HFFc6 (cell line): ENCODE measurements at places on chromosomes 4 and X. TPM values are rescaled to one million over a fixed set of nuclear protein-coding genes. Genes with fewer than 3 reads are reported as not detected.
A peak's percentile ranks its signal among the peaks of the same experiment; 100 is the strongest.

The RTL5 gene
- 1.7 to 2.2 TPM (median 1.8 TPM) in 3 replicates for total RNA-seq

DNA sequence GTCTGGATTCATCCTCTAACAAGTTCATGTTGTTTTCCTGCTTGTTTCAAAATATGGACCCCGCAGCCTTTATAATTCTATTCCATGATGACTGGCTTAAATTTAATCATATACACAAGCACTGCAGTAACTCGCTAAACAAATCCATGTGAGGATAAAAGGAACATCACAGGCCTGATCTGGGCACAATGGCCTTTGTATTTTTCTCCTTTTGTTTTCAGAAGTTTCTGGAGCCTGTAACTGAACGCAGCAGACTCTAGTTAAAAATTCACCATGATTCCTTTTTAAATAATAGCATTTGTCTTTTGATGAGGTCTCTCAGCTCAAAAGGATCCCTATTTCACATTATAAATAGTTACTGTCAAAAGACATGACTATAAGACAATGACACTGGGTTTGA, 30.2 kb upstream of the TMEM184C start:
- no peak for DNase-seq
- peaks cover 61% of the 10 kb centered on the region for H3K4me1 ChIP-seq
- peak overlapping the region; percentile 35 for H3K4me3 ChIP-seq
- H3K27ac ChIP-seq: peak overlapping the region; percentile 44
- H3K36me3 ChIP-seq: peaks cover 5% of the 10 kb centered on the region; the same call in 1 of the 2 replicates

DNA sequence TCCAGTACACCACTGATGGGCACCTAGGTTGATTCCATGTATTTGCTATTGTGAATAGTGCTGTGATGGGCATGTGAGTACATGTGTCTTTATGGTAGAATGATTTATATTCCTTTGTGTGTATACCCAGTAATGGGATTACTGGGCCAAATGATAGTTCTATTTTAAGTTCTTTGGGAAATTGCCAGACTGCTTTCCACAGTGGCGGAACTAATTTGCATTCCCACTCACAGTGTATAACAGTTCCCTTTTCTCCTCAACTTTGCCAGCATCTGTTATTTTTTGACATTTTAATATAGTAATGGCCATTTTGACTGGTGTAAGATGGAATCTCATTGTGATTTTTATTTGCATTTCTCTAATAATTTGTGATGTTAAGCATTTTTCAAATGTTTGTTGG, 25.9 kb downstream of the CC2D2A start:
- H3K27me3 ChIP-seq: peaks cover 6% of the 10 kb centered on the region
- H3K36me3 ChIP-seq: peaks cover 37% of the 10 kb centered on the region
- no peak overlapping the region for H3K27ac ChIP-seq
- DNase-seq: no peak
- H3K4me3 ChIP-seq: no peak overlapping the region

DNA sequence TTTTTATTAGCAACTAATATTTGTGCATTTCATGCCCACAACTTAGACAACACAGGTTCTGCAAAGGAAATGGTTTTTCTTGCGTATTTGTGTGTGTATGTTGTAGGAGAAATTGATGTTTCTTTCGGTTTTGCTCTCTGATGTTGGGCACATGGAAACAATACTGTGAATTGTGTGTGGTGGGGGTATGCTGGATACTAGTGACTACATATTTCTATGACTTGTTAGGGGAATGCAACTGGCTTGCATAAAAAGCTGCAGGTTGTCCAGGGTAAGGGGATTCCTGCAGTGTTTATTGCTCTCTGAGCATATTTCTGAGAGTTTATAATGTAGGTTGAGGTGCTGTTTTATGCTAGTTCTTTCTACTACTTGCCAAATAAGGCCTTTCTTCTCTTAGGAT, 11.6 kb downstream of the DLG3 start:
- H3K27ac ChIP-seq: no peak overlapping the region; the same call in 1 of the 2 replicates
- H3K4me1 ChIP-seq: peaks cover 25% of the 10 kb centered on the region
- no peaks in the 10 kb centered on the region; the same call in none of the 2 replicates for H3K27me3 ChIP-seq
- DNase-seq: no peak
- peak overlapping the region; percentile 73 for H3K4me3 ChIP-seq

The ADH6 gene
- total RNA-seq: not detected in 2 replicates

The PCDH10 gene
- total RNA-seq: 25.2 to 141 TPM (median 102 TPM) in 3 replicates

The PNMA5 gene
- total RNA-seq: not detected in 3 replicates

DNA sequence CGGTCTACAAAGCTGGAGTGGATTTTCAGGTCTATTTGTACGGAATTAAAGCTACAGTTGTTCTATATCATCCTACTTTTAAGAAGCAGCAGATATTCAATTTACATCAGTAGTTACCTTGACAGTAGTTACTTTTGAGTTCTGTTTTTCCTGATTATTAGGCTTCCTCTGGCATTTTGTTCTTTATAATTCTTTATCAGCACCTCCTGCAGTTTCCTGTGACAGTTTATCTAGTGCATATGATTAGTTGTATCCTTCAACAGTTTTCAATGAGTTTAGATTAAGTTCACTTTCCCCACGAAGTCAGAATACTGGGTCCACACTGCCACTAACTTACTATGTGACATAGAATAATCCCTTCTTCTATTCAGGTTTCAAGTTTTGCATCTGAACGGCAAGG, 71.7 kb downstream of the IDS start:
- no peak overlapping the region for H3K27ac ChIP-seq

- no peak overlapping the region for H3K27ac ChIP-seq
- no peaks in the 10 kb centered on the region for H3K36me3 ChIP-seq
- H3K4me3 ChIP-seq: no peak overlapping the region
- H3K4me1 ChIP-seq: no peaks in the 10 kb centered on the region
- DNase-seq: no peak
- peaks cover 2% of the 10 kb centered on the region; the same call in 1 of the 2 replicates for H3K27me3 ChIP-seq
Measured at GRCh38 chrX:129632443-129632842, 22.3 kb downstream of the APLN start.

DNA sequence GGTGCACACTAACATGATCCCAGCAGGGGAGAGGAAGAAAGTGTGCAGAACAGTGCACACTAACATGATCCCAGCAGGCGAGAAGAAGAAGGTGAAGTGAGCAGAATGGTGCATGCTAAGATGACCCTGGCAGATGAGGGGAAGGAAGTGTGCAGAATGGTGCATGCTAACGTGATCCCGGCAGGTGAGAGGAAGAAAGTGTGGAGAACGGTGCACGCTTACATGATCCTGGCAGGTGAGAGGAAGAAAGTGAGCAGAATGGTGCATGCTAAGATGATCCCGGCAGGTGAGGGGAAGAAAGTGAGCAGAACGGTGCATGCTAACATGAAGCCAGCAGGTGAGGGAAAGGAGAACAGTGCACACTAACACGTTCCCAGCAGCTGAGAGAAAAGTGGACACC, 83.7 kb downstream of the ACOX3 start:
- no peaks in the 10 kb centered on the region for H3K36me3 ChIP-seq
- DNase-seq: no peak
- H3K4me1 ChIP-seq: peaks cover 24% of the 10 kb centered on the region
- no peak overlapping the region for H3K27ac ChIP-seq
- H3K4me3 ChIP-seq: no peak overlapping the region
- peaks cover 28% of the 10 kb centered on the region for H3K27me3 ChIP-seq

GRCh38 chrX:131802836-131803626, 220.1 kb upstream of the STK26 start:
- H3K36me3 ChIP-seq: no peaks in the 10 kb centered on the region
- H3K4me1 ChIP-seq: peaks cover 19% of the 10 kb centered on the region; the same call in 1 of the 2 replicates
- no peaks in the 10 kb centered on the region for H3K27me3 ChIP-seq
- no peak for DNase-seq
- H3K4me3 ChIP-seq: peak overlapping the region; percentile 39; the same call in 1 of the 2 replicates

- H3K27ac ChIP-seq: no peak overlapping the region
- no peak overlapping the region for H3K4me3 ChIP-seq
- no peaks in the 10 kb centered on the region; the same call in 1 of the 2 replicates for H3K27me3 ChIP-seq
- no peaks in the 10 kb centered on the region for H3K36me3 ChIP-seq
- DNase-seq: no peak
Measured at GRCh38 chrX:12891915-12892506, 14.4 kb upstream of the TLR8 start.

DNA sequence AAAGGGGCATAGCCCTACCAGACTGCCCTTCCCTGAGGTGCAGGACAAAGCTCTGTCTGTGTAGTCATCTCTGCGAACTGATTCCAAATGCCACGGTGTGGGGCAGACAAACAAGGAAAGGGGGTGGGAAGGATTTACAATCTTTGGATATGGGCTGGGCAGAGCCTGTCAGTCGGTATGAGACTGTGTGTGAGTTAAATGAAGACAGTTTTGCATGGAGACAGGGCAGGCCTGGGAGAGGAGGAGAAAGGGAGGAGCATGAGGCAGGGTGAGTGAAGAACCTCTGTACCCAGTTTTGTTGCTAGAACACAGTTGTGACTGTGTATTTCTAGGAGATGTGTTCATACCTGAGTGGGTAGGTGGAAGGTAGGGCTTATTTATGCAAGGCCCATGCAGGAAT, 59.4 kb upstream of the MSN start:
- DNase-seq: no peak
- H3K27me3 ChIP-seq: no peaks in the 10 kb centered on the region
- no peak overlapping the region for H3K27ac ChIP-seq
- no peak overlapping the region for H3K4me3 ChIP-seq
- H3K4me1 ChIP-seq: peaks cover 38% of the 10 kb centered on the region

GRCh38 chrX:155715141-155715540, 102.4 kb upstream of the TMLHE start:
- DNase-seq: no peak
- no peaks in the 10 kb centered on the region for H3K36me3 ChIP-seq
- no peaks in the 10 kb centered on the region for H3K4me1 ChIP-seq
- no peak overlapping the region for H3K27ac ChIP-seq
- H3K4me3 ChIP-seq: no peak overlapping the region

DNA sequence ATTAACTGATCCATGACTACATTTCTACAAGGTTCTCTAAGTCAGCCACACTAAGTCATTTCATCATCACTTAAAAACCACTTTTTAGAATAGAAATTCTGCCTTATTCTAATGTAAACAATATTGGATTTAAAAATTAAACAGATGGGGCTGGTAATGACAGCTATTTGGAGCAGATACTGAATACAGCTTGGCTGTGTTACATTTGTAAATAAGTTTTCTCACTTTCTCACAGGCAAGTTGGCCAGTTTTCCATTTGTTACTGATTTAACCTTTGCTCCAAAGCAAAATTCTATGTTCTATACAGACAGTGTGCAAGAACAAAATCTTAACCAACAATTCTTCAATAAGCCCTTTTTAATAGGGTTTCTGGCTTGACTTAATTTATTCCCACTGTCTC, 370.7 kb downstream of the GRIA2 start:
- DNase-seq: no peak
- no peaks in the 10 kb centered on the region for H3K36me3 ChIP-seq
- no peak overlapping the region for H3K4me3 ChIP-seq
- no peak overlapping the region for H3K27ac ChIP-seq
- H3K27me3 ChIP-seq: no peaks in the 10 kb centered on the region

The PRDX4 gene
- total RNA-seq: 138 to 144 TPM (median 139 TPM) in 3 replicates

DNA sequence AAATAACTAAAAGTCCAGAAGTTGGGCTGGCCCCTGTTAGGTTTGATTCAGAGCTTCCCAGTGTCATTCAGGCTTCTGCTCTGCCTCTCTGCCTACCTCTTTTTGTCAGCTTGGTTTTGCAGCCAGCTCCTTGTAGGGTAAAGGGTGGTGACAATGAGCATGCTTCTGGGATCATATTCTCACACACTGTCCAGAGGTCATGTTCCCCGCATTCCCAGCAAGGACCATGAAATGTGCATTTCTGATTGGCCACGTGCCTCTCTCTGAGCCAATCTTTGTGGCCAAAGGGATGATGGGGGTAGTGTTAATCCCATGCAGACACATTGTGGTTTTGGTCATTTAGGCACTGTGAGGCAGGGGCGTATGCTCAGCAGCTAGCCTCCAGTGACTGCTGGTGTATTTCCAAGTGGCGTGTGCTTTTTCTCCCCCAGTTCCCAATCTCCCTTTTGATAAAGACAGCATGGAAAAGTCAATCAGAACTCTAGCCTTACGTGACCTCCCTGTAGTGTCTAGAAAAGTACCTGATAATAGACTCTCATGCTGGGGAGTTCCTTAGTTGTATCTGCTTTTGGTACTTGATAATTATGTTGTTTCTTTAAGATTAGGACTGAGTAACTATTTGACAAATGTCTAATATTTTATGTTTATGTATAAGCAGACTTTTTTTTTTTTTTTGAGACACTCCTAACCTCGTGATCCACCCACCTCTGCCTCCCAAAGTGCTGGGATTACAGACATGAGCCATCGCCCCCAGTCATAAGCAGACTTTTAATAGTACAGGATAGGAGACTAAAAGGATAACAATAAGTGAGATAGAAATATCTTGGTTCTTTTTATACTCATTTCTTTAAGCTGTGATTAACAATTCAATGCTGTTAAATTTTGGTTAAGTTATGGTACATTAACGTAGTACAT, 57.8 kb downstream of the KIAA0232 start:
- DNase-seq: peak; percentile 8
- no peak overlapping the region for H3K4me3 ChIP-seq
- peaks cover 17% of the 10 kb centered on the region for H3K4me1 ChIP-seq
- H3K27ac ChIP-seq: peak overlapping the region; percentile 23
- H3K36me3 ChIP-seq: peaks cover 8% of the 10 kb centered on the region

DNA sequence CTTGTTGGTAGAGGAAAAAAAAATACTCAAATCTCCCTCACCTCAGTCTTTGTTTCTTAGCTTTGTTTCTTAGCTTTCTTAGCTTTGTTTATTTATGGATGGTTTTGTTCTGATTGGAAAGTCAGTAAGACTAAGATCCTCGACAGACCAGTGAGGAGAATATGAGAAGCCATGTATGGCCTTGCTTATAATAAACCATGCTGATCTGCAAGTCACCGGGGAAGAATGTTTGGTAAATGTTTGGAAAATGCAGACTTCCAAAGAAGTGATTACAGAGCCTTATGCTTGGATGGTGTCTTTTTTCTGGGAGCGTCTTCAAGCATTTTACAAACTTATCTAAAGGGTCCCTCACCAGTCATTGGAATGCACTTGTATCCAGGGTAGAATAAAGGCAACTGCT, 90.1 kb upstream of the NOCT start:
- no peak overlapping the region for H3K27ac ChIP-seq
- no peaks in the 10 kb centered on the region for H3K36me3 ChIP-seq
- no peaks in the 10 kb centered on the region for H3K4me1 ChIP-seq
- H3K4me3 ChIP-seq: no peak overlapping the region
- no peak for DNase-seq

DNA sequence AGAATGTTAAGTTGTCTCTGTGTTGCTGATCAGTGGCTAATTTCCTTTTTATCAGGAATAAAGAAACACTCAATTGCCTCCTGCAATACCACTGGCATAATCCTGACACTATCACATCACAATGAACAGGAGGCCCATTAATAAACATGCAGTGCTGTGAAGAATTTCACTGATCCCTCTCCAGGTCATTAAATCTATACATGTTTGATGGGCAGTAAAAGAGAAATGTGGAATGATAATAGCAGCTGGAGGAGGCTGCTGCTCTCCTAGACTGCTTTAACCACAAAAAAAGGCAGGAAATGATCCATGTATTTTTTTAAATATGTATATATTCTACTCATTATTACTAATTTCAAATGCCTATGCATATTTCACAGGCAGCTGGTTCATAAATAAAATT, 202.1 kb downstream of the CENPC start:
- DNase-seq: no peak
- H3K27ac ChIP-seq: no peak overlapping the region
- no peaks in the 10 kb centered on the region for H3K36me3 ChIP-seq
- no peaks in the 10 kb centered on the region for H3K4me1 ChIP-seq
- H3K27me3 ChIP-seq: no peaks in the 10 kb centered on the region
- H3K4me3 ChIP-seq: no peak overlapping the region

GRCh38 chrX:82748906-82749505, 759.1 kb upstream of the POU3F4 start:
- no peak for DNase-seq
- H3K27ac ChIP-seq: no peak overlapping the region
- H3K4me3 ChIP-seq: no peak overlapping the region
- H3K4me1 ChIP-seq: no peaks in the 10 kb centered on the region
- peaks cover 2% of the 10 kb centered on the region for H3K27me3 ChIP-seq

- peak; percentile 55 for DNase-seq
- no peaks in the 10 kb centered on the region for H3K27me3 ChIP-seq
- no peaks in the 10 kb centered on the region for H3K36me3 ChIP-seq
- H3K27ac ChIP-seq: 0 out of 2 replicates have a peak overlapping the region, but pooled peaks have one; percentile 24
Measured at GRCh38 chrX:134484039-134484438, 24.1 kb downstream of the HPRT1 start.
